Ureter (tissue), 1 donor: ENCODE measurements at places on chromosomes 13 and 19. TPM values are rescaled to one million over a fixed set of nuclear protein-coding genes. Genes with fewer than 3 reads are reported as not detected.

GRCh38 chr19:50050406-50051227, 24.8 kb downstream of the ZNF473 start:
- DNase-seq: peak; percentile 84

ZNF99 gene
- 0.34 TPM for total RNA-seq

- no peak for DNase-seq
Measured at GRCh38 chr13:25652764-25653163, 281.0 kb downstream of the ATP8A2 start.

- DNase-seq: peak; percentile 39
Measured at GRCh38 chr19:19657397-19657783, 6.1 kb downstream of the ATP13A1 start.

DNA sequence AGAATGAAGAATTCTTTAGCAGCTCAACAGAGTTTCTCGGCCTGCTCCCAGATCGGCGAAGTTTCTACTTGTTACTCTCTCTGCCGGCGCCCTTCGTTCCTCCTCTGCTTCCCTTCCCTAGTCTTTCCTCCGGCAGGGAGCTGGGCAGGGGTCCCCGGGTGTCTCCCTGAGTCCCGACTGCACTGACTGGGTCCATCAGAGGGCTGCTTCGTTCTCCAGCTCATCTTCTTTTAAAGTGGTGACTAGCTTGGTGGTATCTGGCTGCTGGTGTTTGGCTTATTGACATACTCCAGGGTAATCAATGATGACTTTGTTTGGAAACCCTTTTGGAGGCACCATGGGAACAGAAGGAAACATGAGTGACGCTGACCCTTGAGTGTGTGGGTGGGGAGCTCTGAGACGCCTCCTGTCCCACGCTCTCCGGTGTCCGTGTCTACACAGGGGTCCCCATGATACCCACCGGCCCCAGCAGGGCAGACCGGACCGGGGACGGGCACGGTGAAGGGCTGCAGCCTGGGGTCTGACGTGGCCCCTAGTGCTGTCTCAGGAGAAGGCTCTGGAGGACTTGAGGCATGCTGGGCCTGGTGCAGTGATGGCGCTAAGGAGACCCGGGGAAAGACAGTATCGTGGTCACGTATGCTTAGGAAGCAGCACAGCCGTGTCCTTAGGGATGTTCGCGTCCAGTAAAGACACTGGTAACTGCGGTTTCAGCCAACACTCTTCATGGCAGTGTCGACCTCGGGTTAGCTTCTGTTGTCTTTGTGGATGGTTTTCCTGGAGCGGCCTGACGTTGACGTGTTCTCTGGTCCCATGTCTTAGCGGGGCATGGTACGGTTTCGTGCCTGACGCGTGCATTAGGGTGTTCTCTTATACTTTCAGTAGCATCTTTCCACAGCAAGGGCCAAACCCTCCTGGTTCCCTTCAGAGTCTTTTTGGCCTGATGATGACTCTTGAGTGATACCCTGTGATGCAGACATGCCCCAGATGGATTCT, 23.8 kb downstream of the NAXD start:
- no peak for DNase-seq

THSD8 gene
- 4.4 TPM for total RNA-seq

DNA sequence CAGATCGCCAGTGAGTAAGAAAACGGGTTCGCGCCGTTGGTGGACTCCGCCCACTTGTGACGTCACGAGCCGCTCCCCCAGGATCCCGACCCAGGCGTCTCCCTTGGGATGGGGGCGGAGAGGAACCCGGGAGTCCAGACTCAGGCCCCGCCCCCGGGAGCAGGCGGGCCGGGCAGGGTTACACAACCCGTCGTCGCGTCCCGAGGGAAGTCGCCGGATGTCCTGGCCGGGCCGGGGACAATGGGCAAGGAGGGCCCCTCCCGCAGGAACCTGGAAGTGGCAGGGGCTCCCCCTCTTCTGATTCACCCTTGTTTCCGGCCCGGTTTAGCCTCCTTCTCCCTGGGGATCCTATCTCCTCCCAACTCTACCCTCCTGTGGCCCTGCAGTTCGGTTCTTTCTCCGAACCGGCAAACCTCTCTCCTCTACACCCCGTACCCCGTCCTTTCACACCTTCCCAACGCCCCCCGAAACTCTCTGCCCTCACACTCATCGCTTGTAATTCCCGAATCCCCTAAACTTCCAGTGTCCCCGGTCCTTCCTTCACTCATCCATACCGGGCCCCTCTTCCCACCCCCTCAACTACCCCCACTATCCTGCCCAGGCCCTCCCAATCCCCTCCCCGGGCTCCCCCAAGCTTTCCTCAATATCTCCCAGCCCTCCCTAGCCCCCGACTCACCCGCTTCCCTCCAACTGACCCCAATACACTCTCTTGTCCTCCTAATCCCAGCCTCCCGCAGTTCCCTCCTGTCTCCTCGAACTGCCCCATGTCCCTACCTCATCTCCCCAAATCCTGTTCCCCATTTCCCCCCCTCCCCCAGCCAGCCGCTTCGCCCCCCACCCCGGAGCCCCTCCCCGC, 20.0 kb upstream of the ERCC1 start:
- DNase-seq: peak; percentile 94

DNA sequence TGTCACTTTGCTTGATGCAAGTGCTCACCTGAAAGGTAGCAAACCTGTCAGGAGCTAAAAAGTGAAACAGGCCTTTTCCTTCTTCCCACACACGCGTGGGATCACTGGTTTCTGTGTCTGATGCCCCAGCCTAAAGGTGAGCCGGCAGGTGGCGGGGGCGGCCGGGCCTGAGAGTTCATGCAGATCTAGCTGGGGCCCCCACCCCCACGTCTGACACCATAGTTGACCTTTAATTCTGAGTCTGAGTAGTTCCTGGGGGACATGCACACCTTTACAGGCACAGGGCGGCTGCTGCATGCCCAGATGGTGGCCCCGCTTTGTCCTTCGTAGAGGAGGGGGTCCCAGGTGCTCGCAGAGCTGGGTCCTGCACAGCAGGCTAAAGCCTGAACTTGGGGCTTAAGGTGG, 345.3 kb downstream of the TEX29 start:
- peak; percentile 29 for DNase-seq

GRCh38 chr13:45882626-45883025, 31.1 kb upstream of the SIAH3 start:
- DNase-seq: no peak

RFPL4AL1 gene
- total RNA-seq: not detected

DNA sequence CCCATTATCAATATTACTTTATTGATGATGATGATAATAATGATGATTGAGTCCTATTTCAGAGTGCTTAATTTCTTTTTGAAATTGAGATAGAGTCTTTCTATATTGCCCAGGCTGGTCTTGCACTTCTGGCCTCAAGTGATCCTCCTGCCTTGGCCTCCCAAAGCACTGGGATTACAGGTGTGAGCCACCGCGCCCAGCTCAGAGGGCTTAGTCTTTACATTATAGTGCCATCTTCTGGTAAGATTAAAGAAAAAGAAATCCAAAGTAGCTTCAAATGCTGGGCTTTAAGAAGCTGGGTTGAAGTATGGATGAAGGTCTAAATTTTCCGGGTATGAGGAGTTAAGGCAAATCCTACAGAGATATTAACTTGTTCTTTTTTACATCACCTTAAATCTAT, 3.4 kb upstream of the ZNF333 start:
- no peak for DNase-seq

CCDC194 gene
- total RNA-seq: 0.86 TPM

GRCh38 chr19:6088602-6089049, 21.7 kb downstream of the RFX2 start:
- DNase-seq: no peak

- no peak for DNase-seq
Measured at GRCh38 chr13:46405457-46405856, 18.4 kb upstream of the RUBCNL start.
